D721Med (cell line): ENCODE measurements at places on chromosomes 4 and X.

GRCh38 chrX:37754516-37754915 lies 25.3 kb upstream of the CYBB start:
- no peak for DNase-seq

DNA sequence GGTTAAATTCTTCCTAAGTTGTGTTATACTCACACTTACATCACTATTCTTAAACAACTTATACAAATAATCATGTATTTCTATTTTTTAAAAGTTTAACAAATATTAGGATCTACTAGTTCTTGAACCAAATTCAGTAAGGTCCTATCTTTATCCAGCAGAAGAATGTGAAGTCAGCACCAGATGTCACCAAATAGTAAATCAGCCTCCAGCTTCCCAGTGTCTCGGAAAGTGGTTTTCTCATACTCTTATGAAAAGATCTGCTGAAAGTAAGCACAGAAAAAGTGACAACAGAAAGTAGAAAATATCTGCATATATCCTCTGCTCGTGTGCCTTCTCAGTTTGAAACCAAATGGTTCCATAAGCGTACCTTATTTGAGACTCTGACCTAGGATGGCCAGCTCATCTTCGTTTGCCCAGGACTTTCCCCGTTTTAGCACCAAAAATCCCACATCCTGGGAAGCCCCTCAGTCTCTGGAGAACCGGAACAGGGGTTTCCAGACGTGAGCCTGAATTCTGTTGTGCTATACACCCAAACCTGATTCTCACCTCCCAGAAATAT lies 98.0 kb upstream of the DCLK2 start:
- no peak for DNase-seq

- DNase-seq: no peak
Measured at GRCh38 chr4:99608417-99608816, 33.8 kb downstream of the MTTP start.

- no peak for DNase-seq
Measured at GRCh38 chr4:37243722-37244582, 591 bp upstream of the NWD2 start.

GRCh38 chr4:164779080-164779479 lies 25.1 kb downstream of the SMIM31 start:
- DNase-seq: no peak

DNA sequence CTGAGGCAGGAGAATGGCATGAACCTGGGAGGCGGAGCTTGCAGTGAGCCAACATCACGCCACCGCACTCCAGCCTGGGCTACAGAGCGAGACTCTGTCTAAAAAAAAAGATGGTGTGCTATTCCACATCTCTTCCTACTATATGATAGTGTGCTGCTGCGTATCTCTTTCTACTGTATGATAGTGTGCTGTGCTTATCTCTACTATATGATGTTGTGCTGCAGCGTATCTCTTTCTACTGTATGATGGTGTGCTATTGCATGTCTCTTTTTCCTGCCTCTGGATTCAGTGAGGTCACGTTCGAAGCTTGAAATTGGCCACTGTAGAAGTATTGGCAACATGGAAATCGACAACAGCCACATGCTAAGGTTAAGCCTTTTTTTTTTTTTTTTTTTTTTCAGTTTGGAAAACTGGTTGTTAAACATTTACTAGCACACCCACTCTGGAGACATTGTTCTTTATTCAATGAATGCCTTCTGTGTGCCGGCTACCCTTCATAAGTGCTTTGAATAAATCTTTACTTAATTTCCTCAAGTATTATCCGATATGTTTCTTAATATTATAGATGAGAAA lies 31.0 kb downstream of the ARFIP1 start:
- no peak for DNase-seq

DNA sequence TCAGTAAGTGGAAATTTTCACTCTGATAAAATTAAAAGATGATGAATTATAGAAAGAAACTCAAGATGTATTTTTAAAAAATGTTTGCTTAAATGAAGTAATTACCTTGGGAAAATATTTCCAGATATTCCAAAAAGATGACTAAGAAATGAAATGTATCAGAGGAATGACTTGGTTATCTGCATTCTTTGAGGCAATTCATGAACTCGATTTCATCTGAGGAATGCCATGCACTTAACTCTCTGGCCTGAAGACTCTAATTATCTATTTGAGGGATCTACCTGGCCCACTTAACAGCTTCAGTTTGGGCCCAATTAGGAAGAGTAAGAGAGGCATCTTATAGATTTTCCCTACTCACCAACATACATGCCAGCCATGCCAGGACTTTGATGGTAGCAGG lies 182.3 kb downstream of the INPP4B start:
- no peak for DNase-seq

DNA sequence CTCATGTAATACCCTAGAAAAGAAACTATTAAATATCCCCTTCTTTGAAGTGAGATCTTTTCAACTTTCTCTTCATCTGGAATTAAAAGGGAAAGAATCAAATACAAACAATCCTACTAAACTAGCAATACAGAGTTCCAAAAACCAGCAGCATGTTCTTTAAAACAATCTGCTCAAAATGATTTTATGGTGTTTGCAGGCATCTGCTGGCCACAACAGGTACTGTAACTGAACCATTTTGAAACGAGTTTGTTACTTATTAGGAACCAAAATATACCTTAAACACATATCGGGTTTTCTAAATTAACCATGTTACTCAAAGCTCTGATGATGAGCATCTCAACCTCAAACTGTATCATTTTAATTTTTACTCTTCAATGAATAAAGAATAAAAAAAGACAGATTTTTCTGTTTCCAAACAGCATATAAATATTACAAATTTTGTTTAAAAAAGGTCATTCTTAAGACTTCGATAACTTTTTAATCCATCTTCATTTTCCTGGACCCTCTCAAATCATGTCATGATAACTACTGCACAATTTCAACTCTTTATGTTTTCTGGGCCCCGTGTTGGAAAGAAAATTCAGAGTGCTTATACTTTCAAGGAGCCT lies 56.5 kb downstream of the ARAP2 start:
- no peak for DNase-seq

DNA sequence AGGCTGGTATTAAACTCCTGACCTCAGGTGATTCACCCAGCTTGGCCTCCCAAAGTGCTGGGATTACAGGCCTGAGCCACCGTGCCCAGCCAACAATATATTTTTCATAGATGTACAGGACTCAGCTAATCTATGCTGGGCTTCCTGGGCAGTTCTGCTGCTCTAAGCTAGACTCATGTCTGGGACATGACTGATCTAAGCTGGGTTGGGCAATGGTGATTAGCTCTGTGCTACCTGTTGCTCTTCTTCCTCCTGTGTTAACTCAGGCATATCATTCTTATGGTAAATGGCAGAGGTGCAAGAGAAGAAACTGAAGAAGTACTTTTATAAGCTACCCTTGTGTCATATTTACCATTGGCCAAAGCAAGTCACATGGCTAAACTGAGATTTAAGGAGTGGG lies 11.4 kb upstream of the SUPT20HL2 start:
- no peak for DNase-seq

DNA sequence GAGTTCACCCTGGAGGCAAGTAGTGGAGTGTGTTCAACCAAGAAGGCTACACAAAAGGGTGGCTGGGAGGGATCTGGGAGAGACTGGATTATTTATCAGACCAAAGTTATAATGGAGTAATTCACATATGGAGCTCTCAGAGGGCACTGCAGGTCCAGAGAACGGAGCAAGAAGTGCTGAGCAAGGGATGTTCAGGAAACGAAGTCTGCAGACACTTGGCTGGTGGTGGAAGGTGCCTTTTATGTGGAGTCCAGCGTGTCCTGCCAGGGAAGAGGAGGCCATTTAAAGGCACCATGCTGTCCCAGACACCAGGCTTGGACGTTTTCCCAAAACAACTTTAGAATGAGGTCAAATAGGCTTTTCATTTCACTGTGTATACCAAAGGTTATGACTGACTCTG lies 130.1 kb downstream of the CEP135 start:
- DNase-seq: no peak

DNA sequence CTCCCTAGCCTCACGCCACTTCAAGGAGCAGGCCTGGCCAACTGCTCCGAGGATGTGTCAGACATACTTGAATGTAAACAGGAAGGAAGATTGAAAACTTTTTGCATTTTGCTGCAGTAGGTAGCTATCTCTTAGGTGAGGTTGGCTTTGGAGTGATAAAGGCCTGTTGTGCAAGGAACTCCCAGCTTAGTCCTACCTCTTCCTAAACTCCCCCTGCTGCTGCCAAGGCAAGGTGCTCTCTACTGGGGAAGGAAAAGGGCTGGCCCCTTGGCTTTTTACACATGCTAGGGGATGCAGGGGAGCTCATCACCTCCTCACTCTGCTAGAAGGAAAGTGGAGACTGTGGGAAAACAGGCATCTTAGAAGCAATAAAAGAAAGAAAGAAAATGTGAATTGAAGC lies 10.7 kb upstream of the BRS3 start:
- DNase-seq: no peak

GRCh38 chrX:45762699-45763647 lies 562.3 kb upstream of the DIPK2B start:
- no peak for DNase-seq

GRCh38 chr4:150302553-150302952 lies 224.3 kb downstream of the DCLK2 start:
- DNase-seq: no peak

- no peak for DNase-seq
Measured at GRCh38 chr4:110412354-110413065, 63.4 kb upstream of the ENPEP start.

DNA sequence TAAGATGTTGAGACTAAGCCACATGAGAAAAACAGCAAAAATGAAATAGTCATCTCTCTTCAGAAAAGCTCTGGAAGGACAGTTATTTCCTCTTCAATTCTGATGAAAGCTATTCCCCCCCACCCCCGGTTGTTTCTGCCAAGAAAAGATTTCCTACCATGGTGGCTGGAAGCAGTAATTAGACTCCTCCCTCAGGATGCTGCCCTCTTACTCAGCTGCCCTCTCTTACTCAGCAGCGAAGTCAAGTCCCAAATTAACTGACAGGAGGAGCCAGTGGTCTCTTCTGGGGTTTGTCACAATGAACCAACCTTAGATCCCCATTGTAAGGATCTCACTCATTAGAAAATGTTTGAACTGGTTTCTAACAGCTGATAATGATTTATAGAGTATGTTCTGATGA lies 38.0 kb downstream of the GPM6B start:
- DNase-seq: no peak

DNA sequence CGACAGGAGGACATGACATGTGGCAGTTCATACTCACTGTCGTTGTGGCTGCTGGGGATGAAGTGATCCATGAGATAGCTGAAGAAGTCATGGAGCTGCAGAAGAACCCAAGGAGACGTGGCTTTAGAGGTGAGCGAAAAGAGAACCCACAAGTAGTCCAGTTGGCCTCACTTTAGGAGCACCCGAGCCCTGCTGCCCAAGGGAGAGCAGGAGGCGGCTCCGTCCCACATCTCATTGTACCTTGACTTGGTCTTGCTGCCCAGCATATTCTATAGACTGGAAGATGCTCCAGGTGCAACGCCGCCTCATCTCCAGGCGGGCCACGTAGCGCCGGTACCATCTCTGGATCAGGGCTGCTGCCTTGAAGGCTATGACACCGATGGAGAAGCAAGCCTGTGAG lies 10.6 kb downstream of the PPEF2 start:
- no peak for DNase-seq

DNA sequence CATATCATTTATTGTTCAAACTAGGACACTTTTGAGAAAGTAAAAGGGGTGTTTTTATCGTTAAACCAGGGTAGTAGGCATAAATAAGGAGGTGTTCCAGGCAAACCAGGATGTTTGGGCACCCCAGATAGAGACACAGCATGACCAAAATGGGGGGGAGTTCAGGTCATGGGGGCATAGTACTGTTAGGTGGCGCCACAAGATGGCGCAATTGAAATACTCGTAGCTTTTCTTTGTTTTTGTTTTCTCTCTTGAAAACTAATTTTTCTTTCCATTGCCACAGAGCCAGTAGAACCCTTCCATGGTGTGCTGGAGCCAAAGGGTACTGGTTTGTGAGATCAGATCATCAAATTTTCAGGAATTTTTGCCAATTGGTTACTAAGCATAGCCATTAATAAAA lies 283.4 kb downstream of the BCOR start:
- no peak for DNase-seq

- no peak for DNase-seq
Measured at GRCh38 chr4:29972121-29972520, 748.0 kb upstream of the PCDH7 start.

GRCh38 chr4:187393531-187394344 lies 601.8 kb upstream of the ZFP42 start:
- no peak for DNase-seq

DNA sequence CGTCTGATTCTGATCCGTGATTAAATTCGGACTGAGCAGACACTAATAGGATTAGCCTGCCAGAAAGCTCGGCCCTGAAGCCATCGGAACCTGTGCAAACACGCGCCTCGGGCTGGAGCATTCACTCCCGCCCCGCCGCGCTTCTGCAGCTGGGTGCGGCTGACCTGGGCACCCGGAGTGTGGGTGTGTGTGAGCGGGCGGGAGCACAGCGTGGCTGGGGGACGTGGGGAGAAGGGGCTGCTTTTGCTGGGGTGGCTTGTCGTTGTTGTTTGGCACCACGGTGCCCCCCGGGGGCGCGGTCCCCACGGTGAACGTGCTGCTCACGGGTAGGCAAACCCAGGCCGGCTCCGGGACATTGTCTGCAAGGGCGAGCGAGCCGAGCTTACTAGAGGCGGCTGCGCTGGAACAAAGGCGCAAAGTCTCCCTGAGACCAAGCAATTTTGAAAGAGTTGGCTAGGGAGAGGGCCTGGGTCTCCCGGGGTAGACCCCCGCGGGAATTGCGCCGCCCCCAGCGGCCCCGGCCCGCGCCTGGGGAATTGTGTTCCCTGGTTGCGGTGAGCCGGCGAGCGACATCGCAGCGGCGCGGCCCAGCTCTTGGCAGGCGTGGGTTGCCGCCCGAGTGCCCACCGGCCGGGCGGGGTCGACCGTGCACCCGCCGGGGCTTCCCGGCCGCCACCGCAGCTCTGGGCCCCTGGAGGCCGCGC lies 1.4 kb downstream of the MAMLD1 start:
- no peak for DNase-seq

- no peak for DNase-seq
Measured at GRCh38 chr4:82626251-82626868, 64.6 kb upstream of the TMEM150C start.

- DNase-seq: no peak
Measured at GRCh38 chr4:96630839-96631238, 790.9 kb downstream of the PDHA2 start.

- no peak for DNase-seq
Measured at GRCh38 chr4:158315706-158316105, 105.4 kb downstream of the TMEM144 start.

DNA sequence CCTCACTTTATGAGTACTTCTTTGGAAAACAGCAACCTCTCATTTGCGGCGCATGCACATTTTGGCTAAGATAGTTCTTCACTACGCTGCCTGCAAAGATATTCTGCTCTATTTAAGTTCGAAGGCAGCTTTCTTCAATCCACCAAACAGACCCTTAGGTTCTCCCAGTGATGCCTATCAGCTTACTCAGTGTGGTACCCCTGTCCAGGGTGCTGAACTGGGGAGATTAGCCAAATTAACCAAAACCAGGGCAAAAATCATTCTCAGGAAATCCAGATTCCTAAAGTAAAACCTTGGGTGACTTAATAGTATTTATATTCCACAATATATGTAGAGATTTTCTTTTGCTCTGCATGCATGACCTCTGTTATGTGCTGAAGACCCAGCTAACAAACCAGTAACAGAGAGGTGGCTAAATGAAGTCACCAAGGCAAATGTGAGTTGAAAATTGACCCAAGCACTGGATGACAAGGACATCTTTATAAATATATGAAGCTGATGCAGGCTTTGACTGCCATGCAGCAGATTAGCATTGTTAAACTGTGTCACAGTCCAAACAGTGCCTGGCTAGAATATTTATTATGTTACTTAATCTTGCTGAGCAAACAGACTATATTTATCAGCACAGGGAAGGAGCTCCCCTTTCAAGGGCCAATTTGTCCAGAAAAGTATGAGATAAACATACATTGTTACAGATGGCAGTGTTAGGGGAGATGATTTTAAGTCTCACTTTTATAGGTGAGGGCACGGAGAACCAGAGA lies 418.2 kb downstream of the STIM2 start:
- DNase-seq: no peak
